ENCODE measurements at places on chromosomes 4 and X.

- peaks cover 79% of the 10 kb centered on the region for H3K27me3 ChIP-seq
- no peak for DNase-seq
- H3K36me3 ChIP-seq = peaks cover 1% of the 10 kb centered on the region
- no peak overlapping the region for H3K27ac ChIP-seq
- H3K4me1 ChIP-seq = peaks cover 11% of the 10 kb centered on the region
Measured at GRCh38 chr4:6561706-6562371, 13.2 kb upstream of the MAN2B2 start.

DNA sequence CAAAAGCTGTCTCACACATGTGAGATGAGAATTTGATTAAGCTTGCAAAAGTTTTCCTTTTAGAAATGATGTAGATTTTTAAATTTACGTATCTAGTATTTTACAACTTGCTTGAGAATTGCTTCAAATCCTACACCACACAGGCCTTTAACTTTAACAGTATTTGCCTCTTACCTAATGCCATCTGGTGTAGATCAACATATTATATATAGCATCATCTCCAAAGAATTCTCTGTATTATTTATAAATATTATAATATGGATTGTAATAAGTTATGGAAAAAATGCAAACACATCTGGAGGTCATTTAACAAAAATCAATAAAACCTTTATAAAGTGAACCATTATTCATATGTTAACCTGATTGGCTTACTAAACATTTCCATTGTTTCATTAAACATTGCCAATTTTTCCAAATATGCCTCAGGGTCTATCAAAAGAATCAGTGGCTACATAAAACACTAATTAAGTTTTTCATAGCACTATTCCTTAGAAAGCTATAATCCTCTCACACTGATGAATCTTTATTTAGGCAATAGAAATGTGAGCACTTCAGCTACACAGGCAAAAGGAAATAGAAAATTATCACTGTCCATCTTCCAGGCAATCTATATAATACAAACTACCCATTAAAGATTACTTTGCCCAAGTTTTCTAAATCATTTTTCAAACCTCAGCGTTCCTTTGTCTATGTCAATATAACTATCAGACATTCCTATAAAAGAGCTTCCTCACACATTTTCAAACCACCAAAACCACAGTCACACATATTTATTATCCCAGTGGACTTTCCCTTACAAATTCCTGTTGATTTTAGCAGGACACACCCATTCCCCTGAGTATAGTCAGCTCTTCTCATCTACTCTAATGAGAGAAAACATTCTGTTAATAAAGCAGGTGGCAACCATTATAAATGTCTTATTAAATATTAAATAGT, 83.5 kb upstream of the INTU start:
- DNase-seq = no peak
- H3K27me3 ChIP-seq = no peaks in the 10 kb centered on the region
- H3K36me3 ChIP-seq = no peaks in the 10 kb centered on the region
- H3K4me1 ChIP-seq = no peaks in the 10 kb centered on the region
- no peak overlapping the region for H3K4me3 ChIP-seq

- no peaks in the 10 kb centered on the region for H3K36me3 ChIP-seq
- H3K4me1 ChIP-seq = no peaks in the 10 kb centered on the region
- H3K27me3 ChIP-seq = no peaks in the 10 kb centered on the region
- no peak for DNase-seq
- no peak overlapping the region for H3K27ac ChIP-seq
- H3K4me3 ChIP-seq = no peak overlapping the region
Measured at GRCh38 chrX:10949541-10949940, 161.6 kb upstream of the HCCS start.

GRCh38 chrX:68114573-68115129, 318.6 kb downstream of the OPHN1 start:
- H3K4me3 ChIP-seq = no peak overlapping the region
- H3K4me1 ChIP-seq = no peaks in the 10 kb centered on the region
- H3K27me3 ChIP-seq = no peaks in the 10 kb centered on the region

GRCh38 chrX:129695535-129695934, 40.8 kb upstream of the APLN start:
- no peak overlapping the region for H3K4me3 ChIP-seq
- H3K27me3 ChIP-seq = no peaks in the 10 kb centered on the region
- no peak overlapping the region for H3K27ac ChIP-seq
- no peaks in the 10 kb centered on the region for H3K4me1 ChIP-seq
- H3K36me3 ChIP-seq = no peaks in the 10 kb centered on the region

- no peak for DNase-seq
- no peaks in the 10 kb centered on the region for H3K36me3 ChIP-seq
- H3K27me3 ChIP-seq = peaks cover 20% of the 10 kb centered on the region
Measured at GRCh38 chr4:140213749-140214148, 59.8 kb upstream of the MAML3 start.

GRCh38 chr4:17068891-17069290, 170.4 kb upstream of the LDB2 start:
- no peaks in the 10 kb centered on the region for H3K4me1 ChIP-seq
- no peak overlapping the region for H3K27ac ChIP-seq
- no peaks in the 10 kb centered on the region for H3K27me3 ChIP-seq
- DNase-seq = no peak
- peaks cover 2% of the 10 kb centered on the region for H3K36me3 ChIP-seq

DNA sequence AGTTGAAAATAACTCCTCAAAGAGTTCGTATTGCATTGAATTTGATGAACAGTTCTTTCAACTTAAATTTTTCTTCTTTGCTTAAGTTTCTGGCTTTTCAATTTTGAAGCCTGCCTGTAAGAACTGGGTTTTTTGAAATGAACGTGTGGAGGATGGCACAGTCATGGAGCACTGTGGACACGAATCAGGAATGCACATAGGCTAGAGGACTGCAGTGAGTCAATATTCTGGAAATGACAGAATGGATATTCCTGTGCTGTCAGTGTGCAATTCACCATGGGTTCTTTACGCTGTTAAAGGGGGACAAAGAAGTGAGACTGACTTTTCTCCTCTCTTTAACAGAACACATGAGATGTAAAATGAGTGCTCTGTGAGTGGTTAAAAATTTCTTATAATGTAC, 368.0 kb upstream of the AGA start:
- DNase-seq = no peak
- H3K36me3 ChIP-seq = no peaks in the 10 kb centered on the region
- H3K4me3 ChIP-seq = no peak overlapping the region
- no peaks in the 10 kb centered on the region for H3K4me1 ChIP-seq

GRCh38 chr4:14267373-14268060, 640.0 kb upstream of the BOD1L1 start:
- no peak for DNase-seq
- H3K27ac ChIP-seq = no peak overlapping the region
- H3K4me1 ChIP-seq = no peaks in the 10 kb centered on the region
- H3K27me3 ChIP-seq = no peaks in the 10 kb centered on the region
- no peak overlapping the region for H3K4me3 ChIP-seq

DNA sequence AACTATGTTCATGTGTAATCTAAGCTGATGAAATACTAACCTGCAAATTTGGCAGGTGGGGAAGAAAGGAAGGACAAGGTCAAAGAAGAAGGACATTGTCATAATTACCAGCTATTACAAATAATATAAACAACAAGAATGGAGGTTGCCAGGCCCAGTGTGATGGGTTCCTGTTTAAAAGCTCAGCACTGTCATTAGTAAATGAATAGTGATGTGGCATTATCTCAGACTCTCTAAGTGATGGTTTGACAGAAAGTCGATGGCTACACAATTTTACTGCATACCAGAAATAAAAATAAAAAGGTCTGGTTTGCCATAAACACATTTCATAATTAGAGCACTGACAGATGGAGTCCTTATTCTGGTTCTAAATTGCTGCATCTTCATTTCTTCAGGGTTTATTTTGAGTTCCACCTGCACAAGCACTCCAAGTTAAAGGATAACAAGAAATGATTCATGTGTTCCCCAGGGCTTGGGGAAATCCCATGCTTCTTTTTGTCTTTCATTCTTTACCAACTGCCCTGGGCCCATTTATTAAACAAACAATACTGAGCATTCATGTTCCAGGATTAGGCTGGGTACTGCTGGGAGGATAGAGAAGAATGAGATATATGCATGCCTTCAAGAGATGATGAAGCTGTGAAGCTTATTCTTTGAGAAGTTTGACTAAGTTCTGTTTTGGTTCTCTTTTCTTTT, 367.8 kb upstream of the RASGEF1B start:
- no peak for DNase-seq
- no peaks in the 10 kb centered on the region for H3K27me3 ChIP-seq
- no peak overlapping the region for H3K4me3 ChIP-seq
- H3K36me3 ChIP-seq = no peaks in the 10 kb centered on the region
- no peak overlapping the region for H3K27ac ChIP-seq
